ENCODE measurements at places on chromosomes 3 and 15.

GRCh38 chr15:43244092-43244491 is 22.6 kb downstream of the TGM5 start:
- peak; percentile 3 for DNase-seq

- DNase-seq, result peak; percentile 86
Measured at GRCh38 chr15:70339571-70340493, 242.1 kb upstream of the TLE3 start.

- peak; percentile 32 for DNase-seq
Measured at GRCh38 chr15:62653122-62653521, 389.4 kb upstream of the TPM1 start.

- DNase-seq, result no peak
Measured at GRCh38 chr3:61981060-61981459, 392.3 kb downstream of the FEZF2 start.

- DNase-seq, result no peak
Measured at GRCh38 chr3:143200001-143200924, 80.7 kb downstream of the CHST2 start.

GRCh38 chr3:71987828-71988227 is 202.9 kb upstream of the PROK2 start:
- DNase-seq, result no peak

DNA sequence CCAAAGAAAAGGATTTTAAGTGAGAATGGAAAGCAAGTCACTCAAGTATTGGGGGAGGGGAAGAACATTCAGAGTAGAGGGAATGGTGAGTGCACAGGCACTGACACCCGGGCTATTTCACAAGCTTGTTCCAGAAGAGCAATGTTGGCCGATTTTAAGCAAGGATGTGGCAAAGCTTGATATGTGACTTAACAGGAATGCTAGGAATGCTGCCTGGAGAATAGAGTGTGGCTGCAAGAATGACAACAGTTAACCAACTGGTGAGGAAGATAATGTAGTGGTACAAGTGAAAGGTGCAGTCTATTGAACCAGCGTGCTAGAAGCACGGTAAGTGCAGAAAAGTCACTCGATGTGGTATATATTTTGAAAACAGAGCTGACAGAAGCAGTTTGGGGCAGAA is 6.2 kb upstream of the CCDC80 start:
- peak; percentile 82 for DNase-seq

DNA sequence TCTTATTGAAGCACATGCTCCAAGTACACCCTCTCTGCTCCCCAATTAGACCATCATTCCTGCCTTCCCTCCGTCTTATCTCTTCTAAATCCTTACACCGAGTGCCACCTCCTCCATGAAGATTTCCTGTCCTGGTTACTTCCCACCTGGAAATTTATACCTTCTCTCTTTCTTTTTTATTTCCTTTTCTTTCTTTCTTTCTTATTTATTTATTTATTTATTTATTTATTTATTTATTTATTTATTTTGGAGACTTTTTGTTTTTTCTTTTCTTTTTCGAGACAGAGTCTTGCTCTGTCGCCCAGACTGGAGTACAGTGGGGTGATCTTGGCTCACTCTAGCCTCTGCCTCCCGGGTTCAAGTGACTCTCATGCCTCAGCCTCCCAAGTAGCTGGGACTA is 45.9 kb upstream of the ABHD2 start:
- no peak for DNase-seq

DNA sequence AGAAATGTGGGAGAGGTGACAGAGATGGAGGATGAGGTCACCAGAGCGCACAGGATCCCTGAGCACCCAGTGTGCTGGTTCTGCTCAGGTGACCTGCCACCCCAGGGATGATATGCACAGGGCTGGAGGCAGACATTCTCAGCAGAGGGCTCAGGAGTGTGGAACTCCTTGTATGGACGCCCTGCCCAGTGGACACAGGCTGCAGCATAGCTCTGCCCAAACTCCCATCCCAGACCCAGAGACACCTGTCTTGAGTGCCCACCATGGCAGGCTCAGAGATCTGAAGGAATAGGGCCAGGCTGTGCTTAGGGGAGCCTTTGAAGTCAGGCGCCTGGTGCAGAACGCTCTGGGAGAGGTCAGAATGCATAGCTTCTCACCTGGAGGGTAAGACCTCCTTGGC is 47.3 kb downstream of the PPCDC start:
- DNase-seq, result no peak

DNA sequence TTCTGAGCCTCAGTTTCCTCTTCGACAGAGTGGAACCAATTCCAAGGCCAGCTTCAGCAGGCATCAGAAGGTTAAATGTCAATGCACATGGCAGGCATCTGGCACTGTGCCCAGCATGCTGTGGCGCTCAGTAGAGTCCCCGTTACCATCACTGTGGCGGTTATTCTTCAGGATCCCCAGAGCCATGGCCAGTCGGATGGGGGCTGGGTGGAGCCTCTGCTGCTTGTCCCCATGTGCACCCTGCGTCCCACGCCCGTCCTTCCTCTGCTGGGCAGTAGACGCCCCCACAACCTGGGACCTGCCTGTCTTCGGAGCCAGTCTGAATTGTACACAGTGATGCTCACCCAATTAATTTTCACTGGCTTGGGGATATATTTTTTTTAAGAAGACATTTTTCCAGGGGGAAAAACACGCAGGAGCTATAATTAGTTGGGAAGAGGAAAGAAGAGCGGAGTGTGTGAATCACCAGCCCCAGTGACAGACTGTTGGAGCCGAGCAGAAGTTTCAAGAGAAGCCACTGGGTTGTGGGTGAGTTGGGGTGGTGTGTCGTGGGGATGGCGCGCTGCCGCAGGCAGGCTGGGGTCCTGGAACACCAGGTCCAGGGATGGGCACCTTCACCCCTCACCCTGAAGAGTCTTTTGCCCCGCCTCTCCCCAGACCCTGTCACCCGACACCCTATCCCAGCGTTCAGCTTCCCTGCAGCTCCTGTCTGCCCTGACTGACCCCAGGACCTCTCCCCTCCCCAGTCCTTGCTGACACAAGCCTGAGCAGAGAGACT is 26.8 kb upstream of the RPL29 start:
- no peak for DNase-seq

- no peak for DNase-seq
Measured at GRCh38 chr15:42999201-42999779, 78.7 kb upstream of the TTBK2 start.

GRCh38 chr3:110859336-110859735 is 212.3 kb upstream of the NECTIN3 start:
- no peak for DNase-seq

GRCh38 chr15:29054171-29055045 is 168.6 kb downstream of the APBA2 start:
- DNase-seq, result no peak

GRCh38 chr15:69758810-69759790 is 306.5 kb downstream of the RPLP1 start:
- DNase-seq, result no peak

Data from umbilical cord (tissue), 2 donors.